Fibroblast of villous mesenchyme (primary cell): ENCODE measurements at places on chromosomes 7 and 10.
A peak's percentile ranks its signal among the peaks of the same experiment; 100 is the strongest.

DNA sequence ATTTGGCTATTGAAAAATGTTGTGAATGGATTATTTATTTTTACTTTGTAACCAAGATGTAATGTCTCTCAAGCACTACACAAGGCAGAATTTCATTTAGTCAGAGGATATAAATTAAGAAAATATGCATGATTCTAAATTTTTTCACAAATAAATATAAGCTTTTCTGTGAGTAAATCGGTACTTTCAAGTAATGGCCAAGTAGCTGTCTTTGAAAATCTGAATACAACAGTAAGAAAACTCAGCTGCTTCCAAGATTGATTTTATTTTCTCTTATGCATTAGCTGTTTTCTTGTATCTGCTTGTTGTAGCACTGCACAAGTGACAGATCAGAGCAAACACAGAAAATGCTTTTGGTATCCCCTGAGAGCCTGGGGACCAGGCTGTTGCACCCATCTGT is 998.5 kb upstream of the GHITM start:
- DNase-seq, result no peak

GRCh38 chr7:4093483-4093882 is 588.6 kb upstream of the FOXK1 start:
- DNase-seq, result no peak

- peak; percentile 59 for DNase-seq
Observed at GRCh38 chr10:122441961-122442360, 12.5 kb upstream of the ARMS2 start.

GRCh38 chr10:58782876-58783851 is 270.5 kb downstream of the BICC1 start:
- DNase-seq, result peak; percentile 83

DNA sequence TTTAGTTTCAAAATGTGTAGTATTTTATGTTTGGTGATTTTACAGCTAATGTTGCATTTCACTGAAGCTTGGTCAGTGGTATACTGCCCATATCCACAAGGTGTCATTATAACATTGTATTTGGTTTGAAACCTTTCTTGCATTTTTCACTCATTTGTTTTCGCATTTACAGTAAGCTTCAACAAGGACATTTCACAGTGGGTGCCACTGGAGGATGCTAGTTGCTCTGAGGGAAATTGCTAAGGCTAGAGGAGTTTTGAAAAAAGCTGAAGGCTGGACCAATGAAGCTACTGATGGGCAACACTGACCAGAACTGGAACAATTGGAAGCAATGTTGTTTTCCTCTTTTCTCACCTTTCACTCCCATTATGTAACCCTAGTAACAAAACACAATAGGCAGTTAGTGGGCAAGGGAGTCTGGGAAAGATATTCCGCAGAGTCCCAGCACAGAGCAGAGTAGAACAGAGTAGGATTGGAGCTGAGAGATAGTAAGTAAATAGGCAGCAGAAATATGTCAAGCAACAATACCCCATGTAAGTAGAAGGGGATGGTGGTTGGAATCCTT is 23.6 kb upstream of the SRI start:
- DNase-seq, result peak; percentile 52

- DNase-seq, result no peak
Observed at GRCh38 chr10:91776266-91776665, 22.0 kb upstream of the TNKS2 start.

DNA sequence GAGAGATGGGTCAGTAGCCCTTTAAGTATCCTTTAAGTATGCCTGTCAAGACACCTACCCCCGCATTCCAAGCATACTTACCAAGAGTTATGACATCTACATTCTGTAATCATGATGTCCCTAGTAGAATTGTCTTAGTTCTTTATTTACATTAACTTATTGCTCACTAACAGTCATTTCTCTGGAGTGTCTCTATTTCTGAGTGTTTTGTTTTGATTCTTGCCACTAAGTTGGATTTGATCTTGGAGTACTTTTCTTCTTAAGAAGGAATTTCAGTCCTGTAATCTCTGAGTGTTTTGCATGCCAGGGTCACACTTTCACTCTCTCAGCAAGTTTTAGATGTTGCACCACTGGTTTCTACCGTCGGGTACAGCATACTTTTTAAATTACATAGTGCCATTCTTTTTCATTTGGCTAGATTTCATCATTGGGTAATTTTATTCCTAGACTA is 1053.9 kb downstream of the KCNMA1 start:
- DNase-seq, result peak; percentile 69

DNA sequence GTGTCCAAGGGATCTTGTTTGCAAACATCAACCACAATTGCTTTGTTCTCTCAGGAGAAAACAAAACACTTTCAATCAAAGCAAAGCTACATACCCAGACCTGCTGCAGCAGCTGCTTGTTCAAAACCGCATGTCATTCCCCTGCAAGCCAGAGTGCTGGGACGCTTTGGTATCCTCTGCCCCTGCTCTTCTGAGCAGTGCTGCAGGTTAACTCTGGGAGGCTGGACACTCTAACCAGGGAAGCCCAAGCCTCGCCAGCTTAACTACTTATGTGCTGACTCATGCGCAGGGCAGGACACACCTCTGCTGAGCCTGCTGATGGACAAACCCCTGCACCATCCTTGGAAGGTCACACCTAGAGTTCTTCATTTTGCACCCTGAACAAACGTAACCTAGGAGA is 28.2 kb upstream of the ASAH2 start:
- peak; percentile 11 for DNase-seq

GRCh38 chr10:93703066-93703465 is 674 bp upstream of the FRA10AC1 start:
- no peak for DNase-seq

- DNase-seq, result peak; percentile 35
Observed at GRCh38 chr10:122267849-122268737, 3.0 kb upstream of the BTBD16 start.

GRCh38 chr7:133502498-133502897 is 249.6 kb downstream of the EXOC4 start:
- DNase-seq, result no peak

DNA sequence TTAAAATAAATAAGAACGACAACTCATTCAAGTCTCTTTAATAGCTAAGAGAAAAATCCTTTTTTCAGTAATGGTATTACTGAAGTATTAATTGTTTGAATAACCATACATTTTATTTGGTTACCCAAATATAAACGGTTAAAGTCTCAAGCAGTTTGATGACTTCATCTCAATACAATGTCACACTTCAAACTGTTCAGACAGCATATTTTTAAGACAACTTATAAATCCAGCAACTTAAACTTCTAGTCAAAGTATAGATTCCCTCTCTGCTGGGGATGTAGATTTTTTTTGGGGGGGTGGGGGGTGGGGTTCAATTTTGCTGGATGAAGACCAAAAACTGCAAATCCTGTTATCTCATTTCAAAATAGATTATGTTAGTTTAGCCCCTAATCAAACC is 42.0 kb downstream of the GNA12 start:
- peak; percentile 69 for DNase-seq

GRCh38 chr10:29009464-29009863 is 279.4 kb upstream of the LYZL1 start:
- no peak for DNase-seq

- DNase-seq, result peak; percentile 77
Observed at GRCh38 chr10:61464461-61465170, 11.4 kb upstream of the TMEM26 start.

DNA sequence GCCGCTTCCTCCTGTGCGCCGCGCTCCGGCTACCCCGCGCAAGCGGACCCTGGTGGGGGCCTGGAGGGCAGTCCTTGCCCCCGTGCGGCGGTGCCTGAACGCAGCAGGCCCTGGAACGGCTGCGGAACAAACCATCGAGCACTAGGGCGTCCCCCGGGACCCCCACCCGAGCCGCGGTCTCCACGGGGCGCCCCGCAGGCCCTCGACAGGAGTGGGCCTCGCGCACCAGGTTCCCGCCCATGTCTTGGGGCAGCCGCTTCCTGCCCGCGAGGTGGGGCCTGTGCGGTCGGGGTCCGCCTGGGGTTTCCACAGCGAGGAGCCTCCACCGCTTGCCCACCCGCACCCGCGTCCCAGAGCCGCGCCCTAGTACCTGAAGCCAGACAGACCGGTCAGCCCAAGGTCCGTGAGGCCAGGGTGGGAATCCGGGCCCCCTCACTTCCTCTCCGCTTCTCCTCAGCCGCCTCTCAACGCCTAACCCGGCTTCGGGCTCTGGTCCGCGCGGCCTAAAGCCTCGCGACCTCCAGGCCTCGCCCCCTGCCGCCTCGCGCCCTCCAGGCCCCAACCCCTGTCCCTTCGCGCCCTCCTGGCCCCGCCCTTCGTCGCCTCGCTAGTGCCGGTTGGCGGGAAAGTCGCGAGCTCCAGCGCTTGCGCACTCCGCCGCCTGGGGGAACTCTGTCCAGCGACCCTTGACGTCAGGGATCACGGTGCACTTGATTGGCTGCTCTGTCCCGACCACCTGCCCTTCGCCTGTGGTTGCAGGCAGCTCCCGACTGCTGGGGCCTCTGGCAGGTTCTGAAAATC is 7.0 kb upstream of the GBX1 start:
- peak; percentile 36 for DNase-seq
